T1000 (cell line): ENCODE measurements at places on chromosomes 2 and 18.

GRCh38 chr18:28178720-28179119 is 1.8 kb upstream of the CDH2 start:
- DNase-seq = no peak

DNA sequence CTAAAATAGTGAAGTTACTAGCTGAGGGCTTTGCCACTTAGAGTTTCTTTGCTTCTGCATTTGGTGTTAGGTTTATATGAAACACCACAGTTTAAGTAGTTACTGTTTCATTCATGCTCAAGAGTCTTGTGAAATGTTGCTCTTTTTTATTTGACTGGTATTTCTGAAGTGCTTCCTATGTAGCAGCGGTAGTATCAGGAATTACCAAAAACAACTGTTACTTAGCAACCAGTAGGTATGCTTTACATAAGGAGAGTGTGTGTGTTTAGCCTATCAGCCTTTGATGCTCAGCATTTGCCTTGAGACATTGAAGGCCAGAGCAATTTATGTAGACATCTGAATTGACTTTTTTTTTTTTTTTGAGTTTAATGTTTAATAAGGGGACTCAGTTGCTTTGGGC is 3.6 kb downstream of the DIS3L2 start:
- no peak for DNase-seq

DNA sequence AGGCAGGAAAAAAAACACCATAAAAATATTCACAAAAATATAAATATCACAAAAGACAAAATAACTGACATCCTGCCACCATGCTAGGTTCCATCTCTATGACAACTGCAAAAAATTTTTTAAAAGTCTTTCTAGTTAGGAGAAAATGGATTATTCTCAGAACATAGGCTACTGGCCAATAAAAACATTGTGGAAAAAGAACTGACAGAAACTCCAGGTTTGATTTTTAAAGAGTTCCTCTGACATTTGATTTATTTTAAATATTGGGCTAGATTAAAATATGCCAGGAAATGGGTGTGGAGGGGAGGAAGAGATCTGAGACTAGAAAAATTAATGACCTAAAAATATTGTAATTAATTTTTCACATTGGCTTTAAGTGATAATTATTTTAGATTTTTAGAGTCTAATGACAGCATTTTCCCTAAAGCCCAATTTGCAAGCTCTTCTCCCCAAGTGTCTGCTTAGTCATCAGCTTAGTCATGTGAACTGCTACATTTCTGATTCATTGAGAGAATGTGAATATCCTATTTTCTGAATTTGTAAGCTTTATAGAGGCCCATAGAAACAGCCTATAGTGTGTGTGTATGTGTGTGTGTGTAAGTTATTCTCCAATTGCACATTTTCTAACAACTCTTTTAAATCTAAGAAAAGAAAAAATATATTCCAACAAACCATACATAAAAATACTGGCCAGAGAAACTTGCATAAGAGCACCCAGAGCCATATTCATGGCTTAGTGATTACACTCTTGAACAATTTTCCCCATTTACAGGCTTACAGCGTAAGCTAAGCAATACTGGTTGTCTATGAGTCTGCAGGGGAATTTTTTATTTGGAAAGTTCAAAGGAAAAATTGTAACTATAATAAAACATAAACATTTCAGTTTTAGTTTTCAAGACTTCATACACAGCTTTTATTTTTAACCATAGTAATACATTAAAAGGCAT is 48.4 kb downstream of the TMEFF2 start:
- no peak for DNase-seq

- no peak for DNase-seq
Observed at GRCh38 chr2:205409411-205409810, 272.9 kb upstream of the NRP2 start.

DNA sequence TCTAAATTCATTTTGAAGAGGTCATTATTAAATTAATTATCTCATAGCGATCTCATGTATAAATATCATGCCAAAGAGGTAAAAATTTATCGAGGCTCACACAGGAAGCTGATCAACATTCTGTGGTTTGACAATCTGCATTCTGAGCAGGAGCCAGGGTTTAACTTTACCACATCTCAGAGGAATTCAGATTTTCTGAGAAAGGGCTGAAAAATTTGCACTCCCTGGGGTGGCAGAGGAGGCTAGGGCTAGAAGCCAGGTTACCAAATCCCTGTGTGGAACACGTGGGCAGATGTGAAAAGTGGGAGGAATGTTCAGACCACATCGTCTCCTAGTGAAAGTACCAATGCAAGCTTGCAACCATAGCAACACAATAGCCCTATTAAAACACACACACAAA is 63.5 kb upstream of the CTLA4 start:
- DNase-seq = peak; percentile 73

DNA sequence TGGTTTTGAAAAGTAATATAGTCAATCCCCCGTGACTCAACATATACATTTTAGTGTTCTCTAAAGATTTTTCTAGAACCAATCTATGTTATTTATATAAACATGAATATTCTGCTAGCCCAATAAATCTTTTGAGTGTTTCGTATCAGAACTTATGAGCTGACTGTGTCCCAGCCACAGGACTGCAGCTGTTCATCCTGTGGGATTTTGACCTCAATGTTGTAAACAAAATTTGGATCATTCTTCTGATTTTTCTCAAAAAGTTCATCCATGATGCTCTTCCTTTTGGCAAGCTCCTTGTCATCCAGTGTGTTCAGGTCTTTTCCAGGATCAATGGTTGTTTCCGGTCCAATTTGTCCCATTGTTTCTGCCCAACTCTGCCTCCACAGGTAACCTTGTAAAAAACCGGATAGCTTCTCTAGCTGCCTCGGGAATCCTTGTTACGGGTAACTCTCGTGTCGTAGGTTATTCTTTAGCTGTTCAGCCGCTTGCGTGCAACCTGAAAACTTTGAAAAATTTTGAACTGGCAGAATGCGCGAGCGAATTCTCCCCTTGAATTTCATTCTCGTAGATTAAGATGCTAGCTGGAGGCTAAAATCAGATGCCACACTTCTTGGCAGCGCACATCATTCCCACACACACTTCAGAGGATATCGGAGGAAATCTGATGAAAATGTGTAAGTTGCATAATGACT is 195.2 kb downstream of the SH3BP4 start:
- no peak for DNase-seq

DNA sequence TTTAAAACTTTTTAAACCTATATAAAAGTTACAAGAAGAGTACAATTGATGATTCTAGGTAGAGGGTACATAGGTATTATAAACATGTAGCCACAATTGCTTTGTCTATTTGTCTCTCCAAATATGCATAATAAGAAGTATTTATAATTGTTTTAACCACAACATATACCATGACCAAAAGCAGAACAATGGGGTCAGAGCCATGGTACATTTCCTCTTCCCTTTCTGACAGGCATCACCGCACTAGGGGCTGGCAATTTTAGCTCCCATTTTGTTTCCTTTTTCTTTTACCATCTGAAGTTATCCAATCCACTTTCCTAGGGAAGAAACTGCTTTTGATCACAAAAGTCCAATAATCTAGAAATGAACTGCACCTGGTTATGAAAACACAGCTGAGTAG is 49.3 kb downstream of the TMX3 start:
- DNase-seq = no peak

GRCh38 chr18:79645291-79645983 is 34.2 kb upstream of the CTDP1 start:
- DNase-seq = no peak

GRCh38 chr2:112006076-112006410 is 49.0 kb upstream of the TMEM87B start:
- DNase-seq = no peak

DNA sequence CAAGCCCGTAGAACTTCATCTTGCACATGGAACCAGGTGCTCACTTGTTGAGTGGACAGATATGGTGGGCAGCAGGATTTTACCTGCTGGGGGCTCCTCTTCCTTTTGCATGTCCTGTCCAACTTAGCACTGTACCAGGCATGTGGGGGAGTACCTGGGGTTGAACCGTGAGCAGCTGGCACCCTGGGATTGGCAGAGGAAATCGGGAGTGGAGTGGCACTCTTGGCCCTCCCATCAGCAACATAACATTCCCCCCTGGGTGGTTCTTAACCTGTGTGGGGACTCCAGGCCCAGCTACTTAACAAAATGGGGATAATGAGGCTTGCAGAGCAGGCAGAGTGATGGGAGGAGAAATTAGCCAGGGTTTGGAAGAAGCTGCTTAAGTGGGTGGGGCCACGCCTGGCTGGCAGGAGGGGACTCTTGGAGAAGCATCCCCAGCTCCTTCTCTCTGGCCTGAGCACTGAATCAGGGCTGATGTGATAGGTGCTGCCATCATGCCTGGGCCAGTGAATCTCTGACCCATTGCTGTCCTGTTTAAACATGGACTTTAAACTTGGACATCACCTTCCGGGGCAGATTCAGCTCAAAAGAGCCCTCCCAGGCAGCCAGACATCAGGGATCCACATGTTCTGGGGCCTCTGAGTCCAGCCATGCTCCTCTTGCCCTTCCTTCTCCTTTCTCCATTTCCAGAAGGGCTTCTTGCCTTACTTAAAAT is 15.5 kb downstream of the FOSL2 start:
- no peak for DNase-seq

GRCh38 chr2:182245963-182246362 is 180.9 kb downstream of the PDE1A start:
- no peak for DNase-seq

DNA sequence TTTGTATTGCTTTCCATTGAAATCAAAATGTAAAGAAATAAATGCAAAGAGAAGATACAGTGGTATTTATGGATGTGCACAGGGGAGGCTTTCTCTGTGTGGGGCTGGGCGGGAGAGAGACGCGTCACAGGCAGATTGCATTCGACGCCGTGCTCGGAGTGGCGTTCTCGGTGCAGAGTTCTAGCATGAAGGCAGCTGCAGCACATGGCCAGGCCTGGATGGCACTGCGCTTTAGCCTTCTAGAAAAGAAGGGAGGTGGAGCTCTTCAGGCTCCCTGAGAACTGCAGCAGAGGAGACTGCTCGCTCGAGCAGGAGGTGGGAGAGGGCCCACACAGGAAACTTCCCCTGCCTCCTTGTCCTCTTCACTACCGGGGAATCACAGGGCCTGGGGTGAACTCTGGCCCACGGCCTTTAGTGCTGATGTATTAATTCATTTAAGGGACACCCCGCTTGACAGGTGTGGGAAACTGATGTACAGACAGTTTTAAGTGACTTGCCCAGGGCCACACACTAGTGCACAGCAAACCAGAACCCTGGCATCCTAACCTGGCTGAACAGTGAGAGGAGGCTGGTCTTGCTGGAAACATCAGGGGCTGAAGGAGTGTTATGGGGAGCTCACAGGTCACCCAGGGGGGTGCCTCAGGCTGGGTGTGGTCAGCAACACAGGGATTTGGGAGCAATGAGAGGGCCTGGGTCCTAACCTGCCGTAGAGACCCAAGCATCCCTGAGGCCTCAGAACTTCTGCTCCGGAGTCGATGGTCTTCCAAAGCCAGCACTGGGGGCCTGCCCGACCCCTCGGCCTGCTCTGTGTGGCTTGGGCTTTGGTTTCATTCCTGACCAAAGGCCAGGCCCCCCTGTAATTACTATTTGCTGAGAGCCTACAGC is 199.9 kb downstream of the HDAC4 start:
- no peak for DNase-seq
